Activated naive CD4-positive, alpha-beta T cell treated with anti-CD3 and anti-CD28 coated beads for 36 hours (primary cell): ENCODE measurements at places on chromosomes 4 and X. TPM values are rescaled to one million over a fixed set of nuclear protein-coding genes. Genes with fewer than 3 reads are reported as not detected.

GRCh38 chrX:111264385-111264784 is 5.9 kb downstream of the CAPN6 start:
- no peaks in the 10 kb centered on the region for H3K36me3 ChIP-seq
- no peak overlapping the region for H3K27ac ChIP-seq
- H3K4me3 ChIP-seq: no peak overlapping the region
- H3K4me1 ChIP-seq: no peaks in the 10 kb centered on the region

DNA sequence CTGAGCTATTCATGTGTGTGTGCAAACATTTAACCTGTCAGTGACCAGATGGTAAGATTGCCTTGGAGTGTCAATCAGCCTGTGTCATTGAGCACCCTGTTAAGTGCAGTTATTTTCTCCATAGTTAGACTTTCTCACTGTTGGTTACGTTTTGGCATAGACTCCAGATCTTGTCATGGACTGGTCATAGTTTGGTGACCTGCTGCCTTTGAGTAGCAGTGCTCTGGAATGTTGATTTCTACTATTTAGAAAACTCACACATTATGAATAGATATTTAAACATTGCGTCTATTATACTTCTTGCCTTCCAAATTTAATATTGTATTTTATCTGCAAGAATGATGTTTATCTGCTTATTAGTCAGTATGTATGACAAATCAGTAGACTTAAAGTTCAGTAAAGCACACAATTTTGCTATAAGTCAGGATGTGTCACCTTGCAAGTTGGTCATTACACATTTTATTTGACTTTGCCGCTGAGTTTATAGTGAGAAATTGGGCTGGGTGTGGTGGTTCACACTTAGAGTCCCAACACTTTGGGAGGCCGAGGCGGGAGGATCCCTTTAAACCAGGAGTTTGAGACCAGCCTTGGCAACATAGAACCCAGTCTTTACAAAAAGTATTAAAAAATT is 42.4 kb downstream of the KIAA0232 start:
- H3K27ac ChIP-seq: no peak overlapping the region
- no peak overlapping the region for H3K4me3 ChIP-seq
- peaks cover 26% of the 10 kb centered on the region for H3K36me3 ChIP-seq
- H3K27me3 ChIP-seq: no peaks in the 10 kb centered on the region
- peaks cover 18% of the 10 kb centered on the region for H3K4me1 ChIP-seq

FREM3 gene
- not detected for total RNA-seq

PRRG3 gene
- not detected for total RNA-seq

LRRC66 gene
- total RNA-seq: not detected
